ENCODE measurements at places on chromosomes 3 and 15. TPM values are rescaled to one million over a fixed set of nuclear protein-coding genes. Genes with fewer than 3 reads are reported as not detected.

GRCh38 chr3:20324664-20325478 is 138.9 kb upstream of the SGO1 start:
- H3K36me3 ChIP-seq: no peaks in the 10 kb centered on the region
- no peaks in the 10 kb centered on the region for H3K4me1 ChIP-seq
- H3K27ac ChIP-seq: peak overlapping the region; percentile 31

GRCh38 chr3:160210799-160211221 is 14.4 kb upstream of the C3orf80 start:
- H3K27me3 ChIP-seq: no peaks in the 10 kb centered on the region
- H3K4me3 ChIP-seq: no peak overlapping the region
- H3K4me1 ChIP-seq: peaks cover 7% of the 10 kb centered on the region
- no peak overlapping the region for H3K27ac ChIP-seq

DNA sequence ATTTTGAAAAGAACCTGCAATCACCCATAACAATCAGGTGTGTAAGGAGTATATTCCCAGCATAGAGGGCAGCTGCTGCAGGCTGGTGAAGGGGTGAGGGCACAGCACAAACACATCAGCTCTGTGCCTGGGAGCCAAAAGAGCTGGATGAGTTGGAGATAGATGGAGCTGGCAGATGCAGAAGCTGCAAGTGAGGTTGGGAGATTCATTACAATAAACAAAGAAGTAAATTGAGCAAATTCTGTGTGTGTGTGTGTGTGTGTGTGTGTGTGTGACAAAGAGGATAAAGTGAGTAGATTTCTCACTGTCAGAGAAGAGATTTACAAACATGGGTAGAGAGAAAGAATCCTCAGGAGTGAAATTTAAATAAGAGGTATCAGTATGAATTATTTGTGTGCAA is 994.7 kb downstream of the EPHA3 start:
- H3K4me3 ChIP-seq: no peak overlapping the region
- H3K27me3 ChIP-seq: no peaks in the 10 kb centered on the region
- no peaks in the 10 kb centered on the region for H3K4me1 ChIP-seq

- H3K4me3 ChIP-seq: no peak overlapping the region
- H3K27ac ChIP-seq: no peak overlapping the region
- no peaks in the 10 kb centered on the region for H3K27me3 ChIP-seq
- DNase-seq: no peak
- H3K36me3 ChIP-seq: no peaks in the 10 kb centered on the region
- no peaks in the 10 kb centered on the region for H3K4me1 ChIP-seq
These were observed 22.5 kb upstream of the SEMA3F start for GRCh38 chr3:50132421-50133282.

DNA sequence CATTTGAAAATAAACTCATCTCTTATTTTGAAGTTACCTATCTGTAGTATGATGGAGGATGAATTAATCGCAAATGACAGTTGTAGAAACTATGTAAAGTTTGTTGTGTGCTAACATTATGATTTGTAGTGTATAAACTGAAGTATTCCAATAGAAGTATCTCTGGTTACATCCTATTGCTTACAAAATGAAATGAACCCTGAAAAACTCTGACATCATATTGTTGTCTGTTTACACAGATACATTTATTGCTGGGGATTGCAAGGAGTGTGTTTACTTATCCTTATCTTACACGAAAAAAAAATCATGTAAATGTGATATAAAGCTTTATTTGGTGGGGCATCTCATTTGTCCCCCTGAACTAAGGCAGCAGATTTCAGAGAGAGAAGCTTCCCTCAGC is 2.6 kb upstream of the ABHD10 start:
- peaks cover 65% of the 10 kb centered on the region for H3K36me3 ChIP-seq
- no peaks in the 10 kb centered on the region for H3K4me1 ChIP-seq
- DNase-seq: no peak
- H3K4me3 ChIP-seq: no peak overlapping the region
- no peaks in the 10 kb centered on the region for H3K27me3 ChIP-seq

The SLCO2A1 gene
- 0.59 TPM for total RNA-seq

The GOLGA8G gene
- total RNA-seq: 0.09 TPM

- peaks cover 20% of the 10 kb centered on the region for H3K4me1 ChIP-seq
- H3K4me3 ChIP-seq: no peak overlapping the region
- peaks cover 50% of the 10 kb centered on the region for H3K36me3 ChIP-seq
- H3K27me3 ChIP-seq: no peaks in the 10 kb centered on the region
- no peak overlapping the region for H3K27ac ChIP-seq
These were observed 33.5 kb downstream of the PDIA5 start for GRCh38 chr3:123100193-123100776.
